ENCODE measurements at places on chromosomes 7 and 10. TPM values are rescaled to one million over a fixed set of nuclear protein-coding genes. Genes with fewer than 3 reads are reported as not detected.

The OAT gene
- polyA plus RNA-seq: 97.5 TPM

The CTAGE4 gene
- polyA plus RNA-seq: 7.9 TPM

The CRPPA gene
- polyA plus RNA-seq: 5.0 TPM

The FKBP6 gene
- 0.27 TPM for polyA plus RNA-seq

The SSC4D gene
- 4.3 TPM for polyA plus RNA-seq

The DPCD gene
- 39.8 TPM for polyA plus RNA-seq

The C10orf62 gene
- polyA plus RNA-seq: 0.90 TPM

The PON3 gene
- polyA plus RNA-seq: 1.5 TPM

The CC2D2B gene
- 1.3 TPM for polyA plus RNA-seq

The OR13A1 gene
- polyA plus RNA-seq: not detected

The PRKG1 gene
- 13.3 TPM for polyA plus RNA-seq

The HOGA1 gene
- 53.1 TPM for polyA plus RNA-seq

GRCh38 chr7:133980804-133981203 is 146.3 kb upstream of the LRGUK start:
- no peak for DNase-seq

DNA sequence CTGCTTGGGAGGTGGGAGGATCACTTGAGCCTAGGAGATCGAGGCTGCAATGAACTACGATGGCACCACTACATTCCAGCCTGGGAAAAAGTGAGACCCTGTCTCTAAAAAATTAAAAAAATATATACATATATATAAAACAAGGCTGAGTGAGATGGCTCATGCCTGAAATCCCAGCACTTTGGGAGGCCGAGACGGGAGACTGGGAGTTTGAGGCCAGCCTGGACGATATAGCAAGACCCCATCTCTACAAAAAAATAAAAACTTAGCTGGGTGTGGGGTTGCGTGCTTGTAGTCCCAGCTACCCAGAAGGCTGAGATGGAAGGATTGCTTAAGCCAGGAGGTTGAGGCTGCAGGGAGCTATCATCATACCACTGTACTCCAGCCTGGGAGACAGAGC is 87.6 kb downstream of the CARD11 start:
- no peak for DNase-seq

- DNase-seq: no peak
Observed at GRCh38 chr10:103669944-103670343, 176.4 kb downstream of the NEURL1 start.

- no peak for DNase-seq
Observed at GRCh38 chr7:2313450-2314208, 612 bp downstream of the SNX8 start.

DNA sequence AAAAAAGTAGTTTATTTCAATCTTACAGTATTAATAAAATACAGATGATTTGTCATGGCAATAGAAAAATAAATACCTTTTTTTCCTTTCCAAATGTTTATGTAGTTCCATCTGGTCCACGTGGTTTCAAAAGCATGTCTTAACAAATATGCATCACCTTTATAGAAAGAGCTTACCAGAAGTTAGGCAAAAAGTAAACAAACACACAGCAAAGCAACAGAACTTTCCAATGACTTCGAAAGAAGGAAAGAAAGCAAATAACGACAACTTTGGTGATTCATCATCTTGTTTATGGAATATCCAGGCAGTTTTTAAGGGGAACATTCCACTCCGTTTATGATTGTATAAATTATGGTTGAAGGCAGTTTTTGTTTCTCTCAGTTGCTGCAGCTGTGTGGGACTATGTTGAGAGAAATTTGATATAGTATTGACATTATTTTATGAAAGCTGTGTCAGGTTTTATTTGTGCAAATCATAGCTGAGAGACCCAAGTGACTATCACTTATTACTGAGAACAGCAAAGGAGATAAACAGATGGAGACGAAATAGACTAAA is 203.1 kb downstream of the CDC14C start:
- no peak for DNase-seq

DNA sequence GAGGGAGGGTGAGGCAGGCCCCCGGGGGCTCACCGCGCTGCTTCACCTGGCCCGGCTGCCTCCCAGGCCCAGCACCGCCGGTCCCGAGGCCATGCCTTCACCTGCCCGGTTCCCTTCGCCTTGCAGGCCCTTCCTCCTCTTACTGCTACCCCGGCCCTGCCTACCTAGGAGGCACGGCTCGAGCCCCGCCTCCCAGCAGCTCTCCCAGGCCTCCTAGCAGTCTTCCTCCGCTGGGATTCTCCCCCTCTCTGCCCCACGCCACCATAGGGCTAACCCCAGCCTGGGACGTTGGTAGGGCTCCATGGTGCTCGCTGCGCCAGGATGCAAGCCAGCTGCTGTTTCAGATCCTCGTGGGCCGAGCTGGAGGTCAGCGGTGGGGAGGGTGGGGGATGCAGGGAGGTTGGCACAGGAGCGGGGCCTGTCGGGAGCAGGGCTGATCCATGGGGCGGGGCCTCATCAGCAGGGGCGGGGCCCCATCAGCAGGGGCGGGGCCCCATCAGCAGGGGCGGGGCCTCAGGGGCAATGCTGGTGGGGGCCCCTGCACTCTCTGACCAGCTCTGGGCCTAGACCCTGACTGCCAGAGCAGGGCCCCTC is 63.3 kb downstream of the RASGEF1A start:
- no peak for DNase-seq

DNA sequence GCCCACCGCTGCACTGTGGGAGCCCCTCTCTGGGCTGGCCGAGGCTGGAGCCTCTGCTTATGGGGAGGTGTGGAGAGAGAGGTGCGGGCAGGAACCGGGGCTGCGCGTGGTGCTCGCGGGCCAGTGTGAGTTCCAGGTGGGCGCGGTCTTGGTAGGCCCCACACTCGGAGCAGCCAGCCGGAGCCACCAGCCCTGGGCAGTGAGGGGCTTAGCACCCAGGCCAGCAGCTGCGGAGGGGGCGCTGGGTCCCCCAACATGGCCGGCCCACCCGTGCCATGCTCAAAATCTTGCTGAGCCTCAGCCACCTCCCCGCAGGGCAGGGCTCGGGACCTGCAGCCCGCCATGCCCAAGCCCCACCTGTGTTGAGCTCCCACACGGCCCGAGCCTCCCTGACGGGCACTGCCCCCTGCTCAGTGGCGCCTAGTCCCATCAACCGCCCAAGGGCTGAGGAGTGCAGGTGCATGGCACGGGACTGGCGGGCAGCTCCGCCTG is 856.8 kb upstream of the CELF2 start:
- no peak for DNase-seq

- no peak for DNase-seq
Observed at GRCh38 chr7:113204415-113204814, 86.1 kb upstream of the SMIM30 start.

DNA sequence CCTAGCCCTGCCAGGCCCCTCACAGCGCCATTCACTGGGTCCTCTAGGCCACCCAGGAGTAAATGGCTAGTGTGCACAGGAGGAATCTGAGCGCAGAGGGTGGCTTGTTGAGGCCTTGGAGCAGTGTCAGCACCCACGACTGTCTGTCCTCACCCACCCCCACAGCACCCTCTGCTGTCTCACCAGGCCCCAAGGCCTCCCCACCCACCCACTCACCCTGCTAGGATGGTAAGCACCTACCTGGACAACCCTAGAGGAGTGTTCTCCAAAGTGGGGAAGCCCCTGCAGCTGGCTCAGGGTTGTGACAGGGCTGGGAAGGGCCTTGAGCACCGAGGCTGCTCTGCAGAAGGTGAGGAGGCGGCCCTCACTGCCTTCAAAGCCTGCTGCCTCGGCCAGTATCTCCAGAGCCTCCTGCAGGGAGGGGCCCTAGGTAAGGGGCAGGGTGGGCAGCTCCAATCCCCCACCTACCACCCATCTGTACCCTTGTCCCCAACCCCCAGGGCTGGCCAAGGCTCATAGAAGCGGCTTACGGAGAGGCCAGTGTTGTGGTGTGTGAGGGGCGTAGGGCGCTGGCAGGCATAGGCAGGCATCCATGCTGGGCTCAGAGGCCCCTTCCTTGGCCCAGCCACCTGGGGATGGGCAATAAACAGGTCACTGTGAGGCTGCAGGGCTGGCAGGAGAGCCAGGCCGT is 2.9 kb downstream of the POLM start:
- DNase-seq: no peak

DNA sequence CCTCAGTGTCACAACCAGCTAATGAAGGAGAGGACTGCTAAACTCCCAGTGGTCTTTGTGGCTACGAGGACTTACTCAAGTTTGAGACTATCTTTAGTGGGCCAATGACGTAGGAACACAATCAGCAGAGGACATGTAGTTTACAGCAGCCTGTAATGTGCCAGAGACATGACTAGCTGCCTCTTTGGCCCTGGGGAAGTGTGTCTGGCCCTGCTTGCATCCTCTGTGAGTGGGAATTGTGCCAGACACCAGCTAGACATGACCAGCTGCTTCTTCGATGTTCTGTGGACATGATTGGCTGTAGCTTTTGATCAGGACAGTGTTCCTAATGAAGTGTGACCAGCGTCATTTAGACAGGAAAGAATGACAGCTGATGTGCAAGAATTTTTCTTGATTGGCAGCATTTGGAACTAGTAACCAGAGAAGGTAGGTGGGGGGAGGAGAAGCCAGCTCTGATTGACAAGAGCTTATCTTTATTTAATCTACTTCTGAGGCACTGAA is 141.7 kb downstream of the AUTS2 start:
- no peak for DNase-seq

- peak; percentile 80 for DNase-seq
Observed at GRCh38 chr10:96043033-96043892, at the start of gene CCNJ. TSS of gene CCNJ (plus strand) at chr10:96043583. CDS start at chr10:96044394, 811 bp downstream.

DNA sequence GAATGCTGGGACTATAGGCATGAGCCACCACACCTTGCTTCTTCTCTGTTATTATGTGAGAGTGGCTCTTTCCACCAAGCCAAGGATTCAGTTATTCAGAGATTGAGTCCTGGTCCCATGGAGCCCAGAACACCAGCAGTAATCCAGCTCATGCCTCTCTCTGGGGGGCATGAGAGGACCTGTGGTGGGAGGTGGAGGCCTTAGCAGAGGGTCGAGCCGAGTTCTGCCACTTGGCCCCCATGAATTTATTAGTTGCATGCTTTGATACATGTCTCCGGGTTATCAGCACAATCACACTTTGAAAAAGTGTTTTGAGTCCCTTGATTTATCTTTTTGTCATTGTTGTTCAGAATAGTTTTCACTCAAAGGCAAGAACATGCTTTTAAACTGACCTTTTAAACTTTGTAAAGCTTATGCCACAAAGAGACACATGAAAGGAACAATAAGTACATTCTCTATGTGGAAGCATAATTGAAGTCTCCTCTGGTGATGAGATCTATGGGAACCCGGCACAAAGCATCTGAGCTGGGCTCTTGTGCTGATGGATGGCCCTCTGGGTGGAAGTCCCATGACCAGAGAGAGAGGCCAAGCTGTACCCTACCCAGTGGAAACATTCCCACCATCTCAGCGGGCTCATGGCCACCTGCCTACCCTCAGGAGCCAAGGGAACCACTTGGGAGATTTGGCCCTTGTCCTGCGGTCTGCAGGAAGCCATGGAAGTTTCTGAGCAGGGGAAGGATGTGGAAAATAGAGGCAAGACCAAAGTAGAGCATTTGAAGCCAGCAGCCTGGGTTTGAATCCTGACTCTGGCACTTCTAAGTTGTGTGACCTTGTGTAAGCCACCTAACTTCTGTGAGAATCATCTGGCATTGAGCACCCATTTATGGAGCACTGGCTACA is 53.9 kb downstream of the MINDY4 start:
- no peak for DNase-seq

GRCh38 chr7:41940760-41941343 is 238.0 kb upstream of the INHBA start:
- peak; percentile 73 for DNase-seq

DNA sequence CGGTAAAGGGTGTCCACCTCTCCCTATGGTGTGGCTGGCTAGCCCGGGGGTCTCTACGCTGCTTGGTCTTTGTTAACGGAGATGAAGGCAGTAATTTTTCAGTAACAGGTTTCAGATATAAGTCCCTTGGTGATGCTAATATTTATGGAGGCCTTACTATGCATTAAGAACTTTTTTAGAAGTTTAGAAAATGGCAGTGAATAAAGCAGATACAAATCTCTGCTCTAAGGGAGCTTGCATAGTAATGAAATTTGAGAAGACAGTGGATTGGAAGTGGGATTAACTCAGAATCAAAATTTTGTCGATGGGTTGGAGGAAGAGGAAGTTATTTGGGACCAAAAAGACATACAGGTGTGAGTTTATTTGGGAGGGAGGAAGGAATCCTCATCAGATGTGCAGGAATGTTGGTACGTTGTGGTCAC is 445 bp downstream of the SSBP1 start:
- DNase-seq: no peak

DNA sequence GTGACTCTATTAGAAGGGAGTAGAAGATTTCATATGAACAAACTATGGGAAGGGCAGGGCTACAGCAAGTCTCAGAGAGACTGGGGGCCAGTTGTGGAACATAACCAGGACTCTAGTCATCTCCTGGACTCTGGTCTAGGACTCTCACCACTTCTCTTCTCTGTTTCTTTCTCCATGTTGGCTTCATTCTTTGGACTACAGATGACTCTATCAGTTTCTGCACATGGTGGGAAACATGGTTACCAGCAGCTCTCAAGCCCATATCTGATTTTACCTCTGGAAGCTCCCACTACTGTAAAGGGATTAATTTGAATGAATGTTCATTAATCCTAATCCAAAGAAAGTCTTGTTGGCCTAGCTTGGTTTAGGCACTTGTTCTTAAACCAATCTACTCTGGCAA is 84.7 kb downstream of the LRGUK start:
- DNase-seq: no peak

DNA sequence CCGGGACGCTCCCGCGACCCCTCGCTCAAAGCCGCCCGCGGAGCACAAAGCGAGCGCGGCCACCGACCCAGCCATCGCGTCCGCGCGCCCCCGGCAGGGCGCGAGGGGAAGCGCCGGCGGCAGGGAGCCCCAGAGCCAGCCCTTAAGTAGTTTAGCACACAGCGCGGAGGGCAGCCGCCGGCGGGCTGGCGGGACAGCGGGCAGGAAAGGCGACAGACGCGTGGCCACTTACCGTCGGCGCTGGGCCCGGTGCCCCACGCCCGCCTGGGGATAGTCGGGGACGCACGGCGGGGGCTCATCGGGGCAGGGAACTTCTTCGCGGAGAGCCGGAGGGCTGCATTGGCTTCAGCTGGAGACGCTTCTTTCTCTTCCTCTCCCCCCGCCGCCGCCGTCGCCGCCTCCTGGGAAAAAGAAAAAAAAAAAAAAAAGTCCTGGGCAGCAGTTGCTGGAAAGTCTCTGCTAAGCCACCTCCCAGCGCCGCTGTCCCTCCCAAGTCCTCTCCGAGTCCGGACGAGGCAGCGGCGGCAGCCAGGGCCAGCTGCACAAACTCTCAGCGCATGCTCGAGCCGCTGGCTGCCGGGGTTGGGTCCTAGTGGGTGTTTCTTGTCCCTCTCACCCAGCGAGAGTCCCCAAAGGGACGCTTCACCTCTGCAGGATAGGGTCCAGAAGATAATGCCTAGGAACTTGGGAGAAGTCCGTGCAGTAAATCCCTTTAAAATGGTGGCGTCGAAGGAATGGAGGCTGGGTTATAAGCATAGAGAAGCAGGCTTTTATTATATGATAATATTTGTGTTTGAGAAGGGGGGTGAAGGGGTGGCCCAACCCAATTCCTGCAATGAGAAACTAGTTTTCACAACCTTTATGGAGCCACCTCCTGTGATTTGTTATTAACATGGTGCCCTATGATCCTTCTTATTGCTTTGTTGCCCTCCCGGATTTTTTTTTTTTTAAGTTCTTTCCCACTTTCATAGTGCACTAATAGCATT is at the start of gene TSPAN12:
TSPAN12 (minus strand) TSS at position 557 of the 986 bp plus-strand sequence. CDS start 1,381 bp downstream, outside the sequence.
- peak; percentile 79 for DNase-seq

Data from right renal pelvis (tissue), 4 donors.